ENCODE measurements at places on chromosomes 11 and 22.

GRCh38 chr11:128949791-128950454, 7.3 kb upstream of the TP53AIP1 start:
- no peak for DNase-seq

DNA sequence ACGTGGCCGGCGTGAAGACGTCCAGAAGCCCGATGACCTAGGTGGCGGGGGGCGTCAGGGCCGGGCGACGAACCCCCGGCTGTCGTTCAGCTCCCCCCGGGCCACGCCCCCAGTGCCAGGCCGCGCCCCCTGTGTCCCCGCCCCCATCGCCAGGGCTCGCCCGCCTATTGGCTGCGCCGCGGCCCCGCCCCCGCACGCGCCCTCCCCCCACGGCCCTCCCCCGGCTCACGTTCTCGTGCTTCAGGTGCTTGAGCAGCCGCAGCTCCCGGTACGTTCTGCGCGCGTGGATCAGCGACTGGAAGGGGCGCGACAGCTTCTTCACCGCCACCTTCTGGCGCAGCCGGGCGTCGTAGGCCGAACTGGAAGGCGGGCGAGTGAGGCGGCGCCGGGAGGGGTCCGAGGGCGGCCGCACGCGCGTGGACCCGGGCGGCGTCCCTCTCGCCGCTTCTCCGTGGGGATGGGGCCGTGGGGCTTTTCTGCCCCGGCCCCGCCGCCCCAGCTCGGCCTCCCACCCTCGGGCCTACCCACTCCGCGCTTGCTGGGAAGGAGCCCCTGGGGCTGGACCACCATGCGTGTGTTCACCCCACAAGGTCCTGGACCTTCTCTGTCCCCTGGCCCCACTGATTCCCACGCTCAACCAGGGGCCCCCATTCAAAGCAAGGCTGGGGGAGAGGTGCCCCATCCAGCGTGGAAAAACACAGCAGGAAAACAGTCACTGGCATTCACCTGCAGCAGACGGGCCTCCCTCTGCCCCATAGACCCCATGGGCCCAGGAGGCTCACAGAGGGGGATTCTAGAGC, 2.4 kb downstream of the MAPK11 start:
- DNase-seq = peak; percentile 58

DNA sequence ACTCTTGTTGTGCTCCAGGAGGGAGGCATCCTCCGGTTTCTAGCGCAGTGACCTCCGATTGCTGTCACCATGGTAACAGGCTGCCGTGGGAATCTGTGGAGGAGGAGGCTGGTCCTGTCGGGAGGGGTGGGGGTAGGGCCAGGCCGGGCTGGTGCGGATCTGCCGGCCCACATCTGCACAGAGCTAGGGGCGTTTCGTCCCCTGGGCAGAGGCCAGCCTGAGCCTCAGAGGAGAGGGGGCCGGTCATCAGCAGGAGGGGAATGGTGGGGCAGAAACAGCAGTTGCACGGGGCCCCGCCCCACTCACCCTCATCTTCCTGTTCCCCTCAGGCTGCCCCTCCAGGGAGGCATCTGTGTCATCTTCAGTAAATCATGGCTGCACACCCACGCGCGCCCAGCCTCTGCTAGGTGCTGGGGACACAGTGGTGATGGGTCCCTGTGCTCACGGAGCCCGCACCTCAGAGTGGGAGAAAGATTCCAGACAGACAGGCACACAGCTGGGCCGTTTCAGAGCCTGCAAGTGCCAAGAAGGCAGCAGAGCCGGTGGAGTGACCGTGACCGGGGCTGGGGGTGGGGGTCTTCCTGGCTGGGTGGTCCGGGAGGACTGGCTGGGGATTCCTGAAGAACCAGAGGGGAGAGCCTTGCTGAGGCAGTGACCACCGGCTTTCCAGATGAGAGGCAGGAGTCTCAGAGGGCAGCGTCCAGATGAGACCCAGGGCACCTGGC, 120.5 kb downstream of the CACNA1I start:
- no peak for DNase-seq

DNA sequence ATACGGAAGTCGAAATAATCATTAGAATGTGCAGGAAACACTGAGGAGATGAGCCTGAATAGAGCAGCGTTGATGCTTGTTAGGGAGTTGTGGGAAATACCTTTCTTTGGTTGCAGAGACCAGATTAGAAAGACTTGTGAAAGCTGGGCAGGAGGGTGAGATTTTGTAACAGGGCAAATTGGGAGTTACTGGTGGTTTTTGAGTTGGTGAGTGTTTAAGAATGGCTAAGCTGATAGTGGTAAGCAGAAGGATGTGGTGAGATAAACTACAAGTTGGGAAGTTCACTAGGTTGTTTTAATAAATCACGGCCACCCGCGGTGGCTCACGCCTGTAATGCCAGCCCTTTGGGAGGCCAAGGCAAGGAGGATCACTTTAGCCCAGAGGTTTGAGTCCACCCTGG, 34.4 kb downstream of the MCAM start:
- no peak for DNase-seq

DNA sequence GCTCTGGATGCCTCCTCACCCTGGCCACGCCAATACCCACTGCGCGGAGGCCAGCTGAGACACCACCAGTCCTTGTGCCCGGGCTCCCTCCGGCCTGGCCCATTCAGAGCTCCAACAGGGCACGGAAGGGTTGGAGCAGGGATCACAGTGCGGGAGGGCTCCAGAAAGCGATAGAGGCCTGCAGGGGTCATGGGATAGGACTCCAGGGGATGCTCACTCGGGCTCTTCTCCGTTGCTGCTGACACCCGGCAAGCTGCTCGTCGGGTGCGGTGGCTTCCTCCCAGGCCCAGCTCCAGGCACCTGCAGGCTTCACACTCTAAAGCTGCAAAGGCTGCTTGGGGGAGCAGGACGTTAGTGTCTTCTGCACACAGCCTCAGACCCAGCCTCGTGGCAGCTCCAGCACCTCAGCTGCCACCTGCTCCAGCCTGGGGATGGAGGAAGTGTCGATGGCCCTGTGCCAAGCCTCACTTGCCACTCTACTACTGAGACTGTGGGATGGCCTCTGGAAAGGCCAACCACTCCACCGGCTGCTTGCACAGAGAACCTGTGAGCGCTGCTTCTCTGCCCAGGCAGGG, 10.6 kb downstream of the WNT7B start:
- DNase-seq = no peak

DNA sequence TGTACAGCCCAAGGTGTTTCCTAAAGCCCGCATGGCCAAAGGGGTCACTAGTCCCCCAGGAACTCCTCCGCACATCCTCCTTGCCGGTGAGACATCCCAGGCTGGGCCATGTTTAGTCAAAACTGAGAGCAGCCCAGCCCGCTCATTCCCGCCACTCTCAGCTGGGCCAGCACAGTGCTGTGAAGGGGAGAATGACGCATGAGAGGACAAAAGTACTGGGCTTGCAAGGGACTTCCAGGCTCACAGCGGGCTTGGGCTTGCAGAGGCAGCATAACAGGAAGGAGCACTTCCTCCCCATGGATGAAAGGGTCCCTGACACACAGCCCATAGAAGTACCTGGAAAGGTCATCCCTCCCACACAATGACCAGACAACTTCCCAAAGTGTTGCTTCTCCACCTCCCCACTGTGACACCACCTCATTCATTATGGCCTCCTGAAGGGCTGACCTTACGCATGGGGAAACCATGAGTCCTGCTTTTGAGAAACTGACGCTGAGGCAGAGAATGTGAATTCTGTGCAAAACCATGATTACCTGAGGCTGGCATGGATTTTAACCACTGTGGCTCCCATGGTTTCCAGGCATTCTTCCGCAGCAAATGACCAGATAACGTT, 19.1 kb downstream of the ETS1 start:
- no peak for DNase-seq

DNA sequence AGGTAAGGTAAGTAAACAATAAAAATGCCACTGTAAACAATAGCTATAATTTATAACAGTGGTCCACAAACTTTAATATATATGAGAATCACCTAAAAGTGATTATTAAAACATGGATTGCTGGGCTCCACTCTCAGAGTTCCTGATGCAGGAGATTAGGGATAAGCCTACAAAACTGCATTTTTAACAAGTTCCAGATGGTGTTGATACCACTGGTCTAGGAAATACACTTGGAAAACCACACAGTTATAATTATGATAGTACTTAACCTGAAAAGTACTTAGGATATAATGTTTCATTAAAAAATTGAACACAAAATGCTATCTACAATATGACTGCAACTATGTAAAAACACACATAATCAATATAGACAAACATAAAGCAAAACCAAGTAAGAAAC, 20.4 kb downstream of the FCHSD2 start:
- DNase-seq = no peak

- DNase-seq = peak; percentile 27
Measured at GRCh38 chr11:36400766-36401455, 104.8 kb downstream of the PRR5L start.

DNA sequence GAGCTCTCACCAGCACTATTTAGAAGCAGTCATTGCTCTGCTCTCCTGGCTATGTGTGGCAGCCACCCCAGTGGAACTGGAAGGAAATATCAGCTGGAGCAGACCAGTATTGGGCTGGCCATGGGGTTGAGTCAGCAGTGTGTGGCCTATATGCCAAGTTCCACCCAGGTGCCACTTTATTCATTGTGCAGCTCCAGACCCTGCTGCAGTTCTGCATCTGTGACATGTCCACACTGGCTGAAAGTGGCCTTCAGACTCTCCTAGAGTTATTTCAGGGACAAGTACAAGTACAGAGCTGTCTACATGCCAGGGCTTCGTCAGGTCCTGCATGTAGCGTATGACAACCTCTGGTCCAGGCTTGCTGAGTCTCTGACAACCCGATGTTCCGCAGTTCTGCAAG, 55.2 kb downstream of the CABIN1 start:
- DNase-seq = no peak

DNA sequence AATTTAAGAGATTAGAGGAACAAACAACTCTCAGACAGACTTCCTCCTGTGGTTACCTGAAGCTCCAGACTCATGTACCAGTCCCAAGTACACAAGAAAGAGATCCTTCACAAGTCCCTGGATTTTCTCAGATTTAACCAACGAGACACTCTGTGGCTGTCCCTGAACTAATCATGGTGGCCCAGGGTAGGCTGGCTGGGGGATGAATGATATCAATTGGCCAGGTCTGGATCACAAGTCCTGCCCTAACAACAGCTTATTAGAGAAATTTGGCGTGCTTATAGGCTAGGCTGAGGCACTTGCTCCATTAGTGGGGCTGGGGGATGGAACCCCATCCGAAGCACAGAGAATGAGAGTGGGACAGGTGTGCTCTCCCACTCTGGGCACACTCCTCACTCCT, 22.1 kb downstream of the HEPHL1 start:
- no peak for DNase-seq

Data from CD4-positive, alpha-beta T cell treated with Interleukin-4 for 1 hour (primary cell).